ENCODE measurements at places on chromosomes 3 and 15. TPM values are rescaled to one million over a fixed set of nuclear protein-coding genes. Genes with fewer than 3 reads are reported as not detected.

BBX gene
- total RNA-seq: 26.6 TPM

SLC25A26 gene
- total RNA-seq: 35.3 TPM

NAA80 gene
- total RNA-seq: 38.5 TPM

MYO9A gene
- 21.5 TPM for total RNA-seq

TSPAN3 gene
- 176 TPM for total RNA-seq

RTP1 gene
- not detected for total RNA-seq

CYP1A2 gene
- total RNA-seq: not detected

All from airway epithelial cell (primary cell).